GM12878 (cell line): ENCODE measurements at places on chromosomes 16 and 17.
A peak's percentile ranks its signal among the peaks of the same experiment; 100 is the strongest.

GRCh38 chr16:75108792-75109731 is 7.5 kb downstream of the LDHD start:
- peak; percentile 62 for DNase-seq

- no peak for DNase-seq
Measured at GRCh38 chr17:45851464-45851863, 6.8 kb downstream of the SPPL2C start.

- no peak for DNase-seq
Measured at GRCh38 chr17:81383504-81384421, 11.5 kb upstream of the BAHCC1 start.

GRCh38 chr17:6627019-6627418 is 13.5 kb downstream of the KIAA0753 start:
- DNase-seq = no peak

- no peak for DNase-seq
Measured at GRCh38 chr17:2363851-2364762, 26.8 kb downstream of the SGSM2 start.

- no peak for DNase-seq
Measured at GRCh38 chr16:58510097-58510775, 5.1 kb upstream of the SETD6 start.

DNA sequence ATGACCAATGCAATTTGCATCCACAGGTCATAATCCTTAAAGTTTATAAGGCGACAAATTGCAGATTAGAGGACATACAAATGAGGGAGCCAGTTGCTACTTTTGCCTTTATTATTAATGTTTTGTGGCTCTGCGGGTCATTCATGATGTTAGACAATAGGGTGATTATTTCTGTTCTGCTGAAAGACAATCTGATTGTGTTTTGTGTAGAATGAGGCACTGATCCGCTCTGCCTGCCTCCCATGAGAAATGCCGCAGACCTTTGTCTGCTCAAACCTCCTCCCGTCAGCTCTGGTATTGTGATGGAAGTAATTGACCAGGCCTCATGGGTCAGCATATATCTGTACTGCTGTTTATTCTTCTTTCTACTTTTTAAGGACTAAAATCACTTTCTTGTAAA is 224.9 kb downstream of the PRKCA start:
- DNase-seq = no peak

DNA sequence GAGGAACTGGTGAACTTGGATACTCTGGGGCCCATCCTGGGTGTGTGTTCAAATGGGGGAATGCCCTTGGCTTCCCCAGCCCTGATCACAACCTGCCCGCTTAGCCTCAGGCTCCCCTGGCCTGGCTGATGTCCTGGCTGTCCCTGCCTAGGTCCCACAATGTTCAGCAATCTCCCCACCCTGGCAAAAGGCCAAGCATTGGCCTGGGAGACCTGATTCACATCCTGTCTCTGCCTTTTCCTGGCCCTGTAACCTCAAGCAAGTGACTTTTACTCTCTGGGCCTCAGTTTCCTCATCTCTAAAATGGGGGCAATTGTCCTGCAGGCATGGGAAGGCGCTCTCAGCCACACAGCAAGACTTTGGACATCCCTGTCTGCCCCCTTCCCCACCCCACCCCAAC is 14.4 kb downstream of the CPNE2 start:
- DNase-seq = no peak

GRCh38 chr17:2792366-2793169 is 3.7 kb upstream of the RAP1GAP2 start:
- DNase-seq = no peak

DNA sequence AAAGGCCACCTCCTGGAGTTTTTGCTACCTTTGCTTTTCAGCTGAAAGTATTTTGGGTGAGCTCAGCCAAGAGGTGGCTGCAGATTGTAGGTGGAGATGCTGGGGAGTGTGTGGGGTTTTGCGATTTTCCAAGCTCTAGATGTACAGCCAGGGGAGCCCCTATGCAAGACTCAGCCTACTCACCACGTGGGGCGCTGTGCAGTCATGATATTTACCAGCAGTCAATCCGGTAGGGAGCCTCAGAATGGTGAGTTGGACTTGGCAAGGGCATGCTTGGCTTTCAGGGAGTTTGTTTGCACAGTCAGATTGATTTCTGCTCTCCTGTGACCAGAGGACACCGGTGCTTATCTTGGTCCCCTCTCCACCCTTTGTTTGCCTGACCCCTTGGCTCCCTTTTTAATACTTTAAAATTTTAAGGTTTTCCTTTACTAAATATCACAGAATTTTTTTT is 175.3 kb downstream of the UTP18 start:
- no peak for DNase-seq

- no peak for DNase-seq
Measured at GRCh38 chr17:38761612-38762011, 9.1 kb downstream of the PSMB3 start.

- no peak for DNase-seq
Measured at GRCh38 chr16:74232806-74233465, 63.7 kb upstream of the PSMD7 start.

GRCh38 chr17:64091571-64091970 is 38.4 kb downstream of the ERN1 start:
- DNase-seq = no peak

- no peak for DNase-seq
Measured at GRCh38 chr17:10115536-10115932, 82.9 kb downstream of the GAS7 start.

- no peak for DNase-seq
Measured at GRCh38 chr17:43864161-43864984, 17.4 kb downstream of the CD300LG start.

- DNase-seq = no peak
Measured at GRCh38 chr16:15037745-15038144, 18.1 kb downstream of the NTAN1 start.

- peak; percentile 71 for DNase-seq
Measured at GRCh38 chr16:30949650-30950515, 1.0 kb downstream of the ORAI3 start.

DNA sequence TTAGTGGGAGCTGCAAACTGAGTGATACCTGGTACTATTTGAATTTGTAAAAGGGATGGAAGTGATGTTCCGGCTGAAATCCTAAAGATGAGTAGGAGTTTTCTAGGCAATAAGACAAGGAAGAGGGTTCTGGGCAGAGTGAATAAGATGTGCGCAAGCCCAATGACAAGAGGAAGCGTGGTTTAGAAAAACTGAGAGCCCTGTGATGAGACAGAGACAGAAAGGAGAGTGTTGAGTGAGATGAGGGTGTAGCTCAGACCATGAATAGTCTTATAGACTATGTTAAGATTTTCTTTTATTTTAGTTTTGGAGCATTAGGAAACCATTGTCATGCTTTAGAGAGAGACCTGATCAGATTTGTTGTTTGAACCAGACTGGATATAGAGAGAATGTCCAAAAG is 50.2 kb downstream of the COX10 start:
- no peak for DNase-seq

DNA sequence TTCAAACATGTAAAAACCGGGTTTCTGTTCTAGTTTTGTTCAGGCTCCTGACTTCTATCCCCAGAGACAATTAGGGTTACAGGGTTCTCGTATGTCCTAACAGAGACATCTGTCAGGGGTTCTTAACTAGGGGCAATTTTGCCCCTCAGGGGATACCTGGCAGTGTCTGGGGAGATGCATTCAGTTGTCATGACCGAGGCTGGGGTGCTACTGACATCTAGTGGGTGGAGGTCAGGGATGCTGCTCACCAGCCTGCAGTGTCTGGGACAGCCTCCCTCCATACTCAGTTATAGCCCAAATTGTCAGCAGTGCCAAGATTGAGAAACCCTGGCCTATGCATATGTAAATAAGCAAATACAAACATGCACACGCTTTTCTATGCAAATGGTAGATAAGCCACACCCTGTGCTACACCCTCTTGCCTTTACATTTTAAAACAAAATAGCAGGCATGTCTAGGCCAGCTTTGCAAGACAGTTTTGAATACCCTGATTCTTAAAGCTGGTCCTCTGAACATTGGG is 37.4 kb downstream of the CLEC16A start:
- no peak for DNase-seq

DNA sequence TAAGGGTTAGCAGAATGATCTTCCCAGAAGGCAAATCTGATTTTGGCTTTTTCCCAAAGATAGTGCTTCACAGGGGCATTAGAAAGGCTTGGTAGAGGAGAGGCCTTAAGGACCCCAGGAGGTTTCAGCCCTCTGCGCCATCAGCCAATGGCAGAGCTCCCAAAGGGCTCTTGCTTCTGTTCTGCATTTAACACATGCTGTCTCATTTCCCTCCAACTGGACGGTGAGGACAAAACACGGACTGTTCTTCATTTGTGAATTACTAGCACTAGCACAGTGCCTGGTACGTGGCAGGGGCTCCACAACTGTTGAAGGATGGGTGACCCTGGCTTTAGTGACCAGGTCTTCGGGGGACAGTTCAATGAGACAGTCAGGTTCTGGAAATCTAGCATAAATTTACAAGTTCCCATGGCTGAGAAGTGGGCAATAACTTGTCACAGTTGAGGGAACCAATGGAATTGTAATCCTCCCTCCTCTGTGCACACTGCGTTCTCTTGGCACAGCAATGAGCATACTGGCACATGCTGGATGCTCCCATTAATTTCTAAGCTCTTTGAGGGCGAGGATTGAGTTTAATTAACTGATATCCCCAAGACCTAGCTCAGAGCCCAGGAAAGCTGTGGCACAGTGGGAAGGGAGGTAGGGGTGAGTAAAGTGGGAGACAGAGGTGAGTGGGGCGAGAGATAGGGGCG is 45.4 kb downstream of the COG7 start:
- no peak for DNase-seq

DNA sequence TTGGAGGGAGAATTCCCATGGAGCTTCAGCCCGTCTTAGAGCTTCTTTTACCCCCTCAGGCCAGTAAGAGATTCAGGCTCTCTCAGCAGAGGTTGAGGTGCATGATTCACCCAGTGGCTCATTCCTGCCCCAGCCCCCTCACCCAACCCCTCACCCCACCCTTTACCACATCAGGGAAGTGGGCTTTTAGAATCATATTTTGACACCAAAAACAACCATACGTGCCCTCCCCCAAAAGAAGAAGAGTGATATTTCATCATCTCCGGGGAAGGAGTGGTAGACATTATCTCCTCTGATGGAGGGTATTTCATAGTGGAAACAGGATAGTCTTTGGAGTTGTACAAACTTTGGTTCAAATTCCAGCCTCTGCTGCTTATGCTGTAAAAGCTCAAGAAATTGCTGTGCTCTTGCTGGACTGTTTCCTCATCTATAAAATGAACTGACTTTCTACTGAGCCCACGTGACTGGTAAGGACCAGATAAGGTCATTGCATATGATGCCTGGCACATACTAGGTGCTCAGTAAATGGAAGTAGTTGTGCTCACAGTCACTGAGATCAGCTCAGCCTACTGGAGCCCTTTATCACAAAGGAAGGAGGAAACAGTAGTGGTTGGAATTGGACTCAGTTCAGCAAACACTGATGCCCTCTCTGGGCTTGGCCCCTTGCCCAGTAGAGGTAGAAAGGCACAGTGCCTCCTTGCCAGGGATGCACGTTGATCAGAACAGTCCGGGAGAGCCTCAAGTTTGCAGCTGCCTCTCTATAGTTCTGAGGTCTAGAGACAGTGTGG is 18.3 kb upstream of the CCL5 start:
- no peak for DNase-seq

GRCh38 chr17:79942591-79943346 is 92.9 kb downstream of the TBC1D16 start:
- no peak for DNase-seq

DNA sequence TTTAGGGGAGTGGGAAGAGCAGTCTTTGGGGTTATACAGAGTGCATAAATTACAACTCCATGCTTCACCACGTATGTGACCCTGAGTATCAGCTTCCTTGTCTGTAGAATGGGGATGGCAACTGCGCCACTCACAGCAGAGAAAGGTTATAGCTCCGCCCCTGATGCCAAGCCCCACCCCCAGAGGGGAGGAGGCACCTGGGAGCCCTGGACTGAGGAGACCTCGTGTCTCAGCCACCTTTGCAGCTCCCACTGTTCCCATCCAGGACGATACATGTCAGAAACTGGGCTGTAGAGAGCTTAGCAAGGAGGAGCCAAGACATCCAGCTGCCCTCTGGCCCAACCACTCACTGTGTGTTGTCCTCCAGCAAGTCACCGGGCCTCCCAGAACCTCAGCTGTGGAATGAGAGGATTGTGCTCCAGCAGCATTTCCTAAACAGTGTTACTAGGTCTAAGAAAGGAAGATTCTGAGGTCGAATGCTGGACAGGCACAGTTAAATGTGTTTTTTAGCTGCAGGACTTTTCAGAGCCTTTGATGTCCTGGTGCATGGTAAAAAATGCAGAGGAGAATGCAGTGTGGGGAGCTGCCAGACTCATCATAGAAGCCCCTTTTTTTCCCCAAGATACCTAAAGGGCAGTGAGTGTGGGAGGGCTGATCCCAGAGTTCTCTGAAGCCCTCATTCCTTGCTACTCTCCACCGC is 49.4 kb downstream of the BEAN1 start:
- DNase-seq = no peak

DNA sequence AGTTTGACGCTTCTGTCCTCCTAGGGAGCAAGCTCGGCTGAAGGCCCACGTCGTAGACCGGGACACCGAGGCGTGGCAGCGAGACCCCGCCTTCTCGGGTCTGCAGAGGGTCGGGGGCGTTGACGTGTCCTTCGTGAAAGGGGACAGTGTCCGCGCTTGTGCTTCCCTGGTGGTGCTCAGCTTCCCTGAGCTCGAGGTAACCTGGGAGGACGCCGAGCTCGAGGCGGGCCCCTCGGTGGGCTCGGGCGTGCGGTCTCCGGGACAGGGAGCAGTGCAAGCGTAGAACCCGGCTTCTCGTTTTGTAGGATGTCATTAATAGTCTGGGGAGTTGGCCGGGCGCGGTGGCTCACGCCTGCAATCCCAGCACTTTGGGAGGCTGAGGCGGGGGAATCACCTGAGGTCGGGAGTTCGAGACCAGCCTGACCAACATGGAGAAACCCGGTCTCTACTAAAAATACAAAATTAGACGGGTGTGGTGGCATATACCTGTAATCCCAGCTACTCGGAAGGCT is 715 bp downstream of the ENDOV start:
- DNase-seq = no peak

DNA sequence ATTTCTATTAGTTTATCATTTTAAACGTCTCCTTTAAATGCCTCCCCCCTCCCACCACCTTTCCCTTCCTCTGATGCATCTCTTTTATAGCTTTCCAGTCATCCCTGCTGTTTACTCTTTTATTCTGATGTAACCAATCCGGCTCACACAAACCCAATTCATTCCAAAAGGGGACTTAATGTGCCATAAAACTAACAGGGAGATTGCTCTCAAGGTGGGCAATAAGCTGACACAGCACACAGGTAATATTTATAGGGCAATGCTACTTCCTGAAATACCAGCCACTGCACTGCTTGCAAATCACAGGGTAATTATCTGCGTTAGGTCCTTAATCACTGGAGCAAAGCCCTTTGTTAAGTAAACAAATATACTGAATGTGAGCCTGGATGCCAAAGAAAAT is 23.3 kb upstream of the CA10 start:
- no peak for DNase-seq
